GM20000 (cell line): ENCODE measurements at places on chromosomes 2 and 18.

DNA sequence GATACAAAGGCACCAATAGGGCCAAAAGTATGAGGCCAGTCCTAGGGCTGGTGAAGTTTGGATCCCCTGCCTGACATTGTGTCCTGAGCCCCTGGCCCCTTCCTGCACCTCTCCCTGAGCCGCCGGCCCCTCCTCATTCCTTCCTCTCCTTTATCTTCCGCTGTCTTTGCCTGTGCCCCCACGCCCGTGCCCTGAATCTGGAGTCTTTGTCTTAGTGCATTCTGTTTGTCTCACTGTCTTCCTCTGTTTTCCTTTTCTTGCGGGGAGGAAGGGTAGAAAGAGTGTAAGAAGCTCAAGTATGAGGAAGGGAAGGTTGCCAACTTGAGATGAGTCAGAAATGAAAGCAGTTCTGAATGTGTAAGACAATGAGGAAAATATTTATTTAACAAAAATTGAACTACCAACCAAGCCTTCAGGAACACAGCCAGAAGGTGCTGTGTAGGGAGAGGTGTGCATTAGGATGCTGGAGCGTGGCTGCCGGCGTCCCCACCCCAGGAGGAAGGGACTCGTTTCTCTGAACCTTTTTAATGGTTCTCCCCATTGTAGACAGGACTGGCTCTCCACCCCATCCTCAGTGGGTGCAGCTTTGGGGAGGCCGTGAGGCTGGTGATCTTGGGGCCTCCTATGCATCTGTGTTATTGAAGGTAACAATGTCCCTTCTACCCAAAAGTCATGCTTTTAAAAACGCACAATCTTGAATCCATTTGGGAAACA lies 133.1 kb downstream of the NEDD4L start:
- no peak for DNase-seq

GRCh38 chr2:9809064-9809356 lies 34.3 kb upstream of the TAF1B start:
- no peak for DNase-seq

DNA sequence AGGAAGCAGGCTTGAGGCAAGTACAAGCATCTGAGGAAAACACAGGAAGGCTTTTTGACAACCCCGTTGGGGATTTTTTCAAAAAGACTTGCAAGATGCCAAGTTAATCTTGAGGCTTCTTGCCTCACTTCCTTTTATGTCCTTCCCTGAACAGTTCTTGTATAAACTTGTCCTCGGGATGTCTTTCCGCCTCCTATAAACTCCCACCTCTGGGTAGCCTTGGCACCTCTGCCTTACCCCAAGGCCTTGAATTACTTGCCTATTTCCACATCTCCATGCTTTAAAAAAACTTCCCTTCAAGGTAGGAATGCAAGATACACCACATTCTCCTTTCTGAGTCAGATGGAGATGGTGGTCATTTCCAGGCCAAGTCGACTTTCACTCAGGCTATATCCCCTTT lies 106.4 kb upstream of the RBBP8 start:
- DNase-seq: no peak

GRCh38 chr2:3071685-3072263 lies 305.8 kb downstream of the EIPR1 start:
- DNase-seq: no peak

GRCh38 chr2:240191001-240191400 lies 50.5 kb upstream of the OTOS start:
- DNase-seq: no peak

GRCh38 chr2:128550389-128550788 lies 231.7 kb upstream of the HS6ST1 start:
- no peak for DNase-seq

DNA sequence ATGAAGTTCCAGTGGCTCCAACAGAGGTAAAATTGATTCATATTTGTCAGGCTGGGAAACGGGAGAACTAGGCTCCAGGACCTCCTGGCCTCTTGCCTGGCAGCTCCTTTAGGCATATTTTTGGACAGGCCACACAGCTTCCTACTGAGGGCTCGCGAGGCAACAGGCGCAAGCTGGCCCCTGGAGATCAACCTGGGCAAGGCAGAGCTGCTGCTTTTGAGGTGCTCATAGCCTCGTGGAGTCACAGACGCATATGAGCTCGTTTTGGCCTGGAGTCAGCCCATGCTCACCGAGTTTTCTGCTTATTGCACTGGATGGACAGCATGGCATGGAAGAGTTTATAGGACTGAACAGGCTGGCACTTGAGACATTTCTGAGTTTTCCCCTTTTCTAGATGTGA lies 97.7 kb downstream of the CAPN13 start:
- no peak for DNase-seq

DNA sequence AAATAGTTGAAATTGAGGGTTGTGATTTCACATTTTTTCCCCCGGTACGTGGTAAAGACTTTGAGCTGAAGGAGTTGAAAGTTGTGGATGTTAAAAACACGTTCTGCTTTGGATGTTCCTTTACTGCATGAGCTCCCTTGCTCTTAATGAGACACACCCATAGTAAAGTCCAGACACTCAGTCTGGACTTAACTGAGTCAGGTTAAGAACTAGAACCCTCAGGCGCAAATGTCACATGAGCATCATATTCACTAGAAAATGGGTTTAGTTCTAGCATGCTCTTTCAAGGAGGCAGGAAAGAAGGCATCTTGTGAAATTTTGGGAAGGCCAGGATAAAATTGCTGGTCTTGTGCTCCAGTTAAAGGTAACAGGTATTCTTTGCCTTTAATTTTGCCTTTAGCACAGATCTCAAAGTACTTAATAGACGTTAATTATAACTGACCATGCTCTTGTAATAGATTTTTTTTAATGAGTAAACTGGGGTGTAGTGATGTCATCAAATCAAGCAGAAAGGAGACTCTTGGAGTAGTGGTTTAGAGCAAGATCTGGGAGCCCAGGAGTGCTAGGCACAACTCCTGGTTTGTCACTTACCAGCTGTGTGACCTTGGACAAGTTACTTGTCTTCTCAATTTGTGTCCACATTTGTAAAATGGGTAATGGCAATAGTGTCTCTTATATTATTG lies 20.6 kb downstream of the ITGA6 start:
- DNase-seq: no peak

DNA sequence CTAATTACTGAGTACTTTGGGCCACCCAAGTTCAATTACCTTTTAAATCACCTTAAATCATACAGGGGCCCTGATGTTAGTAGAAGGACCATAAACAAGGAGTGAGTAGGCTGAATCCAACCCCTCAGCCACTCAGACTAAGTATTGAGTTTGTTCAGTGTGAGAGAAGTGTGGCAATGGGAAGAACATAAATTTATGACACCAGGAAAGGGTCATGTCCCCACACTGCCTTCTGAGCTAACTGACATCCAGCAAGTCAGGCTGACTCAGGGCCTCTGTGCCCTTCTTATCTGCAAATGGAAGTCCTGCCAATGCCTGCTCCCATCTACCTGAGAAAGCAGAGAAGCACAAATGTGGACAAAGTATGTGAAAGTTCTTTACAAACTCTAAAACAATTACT lies 12.9 kb downstream of the PLEKHM3 start:
- DNase-seq: no peak

DNA sequence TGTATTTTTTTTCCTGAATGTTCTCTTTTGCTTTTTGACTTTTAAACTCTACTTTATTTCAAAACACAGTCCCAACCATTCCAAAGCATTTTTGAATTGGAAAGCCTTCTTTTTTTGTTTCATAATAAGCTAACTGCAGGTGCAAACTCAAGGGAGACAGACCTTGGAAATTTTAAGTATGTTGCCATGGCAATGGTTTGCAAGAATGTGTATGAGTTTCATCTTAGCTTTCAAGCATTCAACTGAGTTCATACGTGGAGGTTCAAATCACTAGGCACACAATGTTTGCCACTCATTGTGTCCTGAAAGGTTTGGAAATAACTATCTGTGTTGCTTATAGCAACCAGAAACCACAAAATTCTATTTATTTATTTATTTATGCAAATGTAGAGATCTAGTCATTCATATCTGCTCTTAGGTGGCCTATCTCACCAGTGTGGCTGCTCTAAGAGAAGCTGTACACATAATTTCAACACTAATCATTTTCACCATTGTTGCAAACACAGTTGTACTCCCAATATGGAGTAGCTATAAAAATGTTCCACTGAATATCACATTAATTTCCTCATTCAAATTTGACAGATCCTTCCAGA lies 805.7 kb upstream of the FSHR start:
- DNase-seq: no peak

DNA sequence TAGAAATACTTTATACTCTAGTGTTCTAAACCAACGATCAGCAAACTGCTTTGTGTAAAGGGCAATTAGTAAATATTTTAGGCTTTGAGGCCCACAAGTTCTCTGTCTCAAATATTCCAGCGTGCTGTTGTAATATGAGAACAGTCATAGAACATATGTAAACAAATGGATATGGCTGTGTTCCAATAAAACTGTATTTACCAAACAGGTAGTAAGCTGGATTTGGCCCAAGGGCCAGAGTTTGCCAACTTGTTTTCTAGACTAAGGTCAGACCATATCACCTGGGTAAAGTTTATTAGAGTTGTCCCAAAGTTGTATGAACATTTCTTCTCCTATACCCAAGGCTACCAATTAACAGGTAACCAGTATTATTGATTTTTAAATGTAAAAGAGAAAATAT lies 303.2 kb upstream of the MC4R start:
- no peak for DNase-seq

GRCh38 chr18:73962256-73962655 lies 185.4 kb downstream of the FBXO15 start:
- DNase-seq: no peak

GRCh38 chr2:8598295-8599165 lies 83.3 kb upstream of the ID2 start:
- no peak for DNase-seq

DNA sequence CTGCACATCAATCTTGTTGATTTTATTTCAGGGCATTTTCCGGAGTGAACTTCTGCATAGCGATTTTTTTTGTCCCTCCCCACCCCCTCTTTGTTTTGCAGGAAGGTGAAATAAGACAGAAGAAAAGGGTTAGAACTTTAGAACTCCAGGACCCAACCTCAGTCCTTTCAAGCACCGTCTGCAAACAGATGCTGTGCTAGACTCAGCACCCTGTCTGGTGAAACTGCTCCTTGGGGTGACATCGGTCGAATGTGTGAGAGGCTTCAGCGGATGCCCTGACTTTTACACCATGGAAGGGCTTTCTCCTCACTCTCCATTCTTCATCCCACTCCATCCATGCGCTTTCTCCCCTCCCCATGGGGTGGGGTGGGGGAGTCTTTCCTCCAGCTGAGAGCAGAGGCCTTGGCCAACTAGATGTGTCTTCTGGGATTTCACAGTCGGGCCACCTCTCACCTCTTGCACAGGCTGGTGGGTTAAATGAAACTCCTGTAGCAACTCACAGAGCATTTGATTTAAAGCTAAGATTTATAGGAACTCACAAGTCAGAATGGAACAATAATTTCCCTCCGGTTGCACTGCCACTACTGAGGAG lies 43.3 kb upstream of the EDAR start:
- DNase-seq: no peak

DNA sequence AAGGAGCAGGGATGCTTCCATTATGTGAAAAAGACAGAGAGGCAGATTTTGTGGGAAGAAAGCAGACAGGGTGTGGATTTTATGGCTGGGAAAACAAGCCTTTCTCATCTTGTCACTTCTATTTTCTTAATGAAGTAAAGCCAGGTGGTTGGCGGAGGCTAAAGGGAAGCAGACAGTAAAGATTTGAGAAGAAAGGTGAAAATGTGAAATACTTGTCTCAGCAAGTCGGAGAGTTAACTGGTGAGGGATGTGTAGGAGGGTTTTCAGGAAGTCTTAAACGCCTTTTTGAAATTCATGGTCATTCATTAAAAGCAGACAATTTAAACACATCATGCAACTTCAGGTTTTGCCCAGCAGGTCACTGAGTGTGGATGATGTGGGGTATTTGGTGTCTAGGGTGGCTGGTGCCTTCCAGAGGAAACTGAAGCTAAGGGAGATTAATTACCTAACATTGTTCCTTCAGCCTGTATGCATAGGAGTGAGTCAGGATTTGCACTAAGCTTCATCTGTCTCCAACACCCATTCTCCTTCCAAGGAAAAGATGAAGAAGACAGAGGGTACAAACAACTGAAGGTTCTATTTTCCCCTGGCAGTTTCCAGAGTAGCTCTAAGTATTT lies 20.7 kb downstream of the SLC14A2 start:
- no peak for DNase-seq

GRCh38 chr18:3869848-3870247 lies 419.9 kb downstream of the TGIF1 start:
- DNase-seq: no peak

DNA sequence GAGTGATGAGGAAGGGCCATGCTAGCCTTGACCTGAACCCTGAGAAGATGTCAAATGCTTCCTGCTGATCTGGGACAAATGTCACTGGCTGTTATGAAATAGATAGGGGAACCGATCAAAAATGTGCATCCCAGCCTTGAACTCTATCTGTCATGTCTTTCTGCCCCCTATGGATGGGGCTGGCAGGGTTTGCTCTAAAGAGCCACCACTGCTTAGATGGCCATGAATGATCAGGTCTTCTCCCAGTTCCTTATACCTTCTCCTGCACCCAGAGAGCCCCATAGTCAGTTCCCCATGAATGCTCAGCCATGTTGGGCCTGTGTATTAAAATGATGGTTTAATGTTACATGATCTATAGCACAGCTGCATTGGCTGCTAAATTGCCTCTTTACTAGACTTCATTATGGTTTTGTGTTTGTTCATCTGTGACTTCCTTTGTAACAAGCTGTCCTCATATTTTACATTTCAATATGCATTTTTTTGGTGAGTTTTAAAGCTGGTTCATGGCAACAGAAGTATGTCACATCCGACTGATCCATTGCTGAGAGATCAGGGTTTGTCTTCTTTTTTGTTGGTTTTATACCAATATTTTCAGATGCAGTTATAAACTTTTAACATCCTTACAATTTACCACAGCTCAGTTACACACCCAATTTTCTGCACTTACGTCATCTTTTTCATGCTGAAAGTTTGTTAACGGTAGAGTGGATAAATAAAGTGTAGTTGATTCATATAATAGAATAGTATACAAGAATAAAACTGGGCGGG lies 56.3 kb upstream of the SMAD2 start:
- no peak for DNase-seq

- DNase-seq: no peak
Measured at GRCh38 chr2:48320742-48321141, 209.2 kb upstream of the STON1 start.

DNA sequence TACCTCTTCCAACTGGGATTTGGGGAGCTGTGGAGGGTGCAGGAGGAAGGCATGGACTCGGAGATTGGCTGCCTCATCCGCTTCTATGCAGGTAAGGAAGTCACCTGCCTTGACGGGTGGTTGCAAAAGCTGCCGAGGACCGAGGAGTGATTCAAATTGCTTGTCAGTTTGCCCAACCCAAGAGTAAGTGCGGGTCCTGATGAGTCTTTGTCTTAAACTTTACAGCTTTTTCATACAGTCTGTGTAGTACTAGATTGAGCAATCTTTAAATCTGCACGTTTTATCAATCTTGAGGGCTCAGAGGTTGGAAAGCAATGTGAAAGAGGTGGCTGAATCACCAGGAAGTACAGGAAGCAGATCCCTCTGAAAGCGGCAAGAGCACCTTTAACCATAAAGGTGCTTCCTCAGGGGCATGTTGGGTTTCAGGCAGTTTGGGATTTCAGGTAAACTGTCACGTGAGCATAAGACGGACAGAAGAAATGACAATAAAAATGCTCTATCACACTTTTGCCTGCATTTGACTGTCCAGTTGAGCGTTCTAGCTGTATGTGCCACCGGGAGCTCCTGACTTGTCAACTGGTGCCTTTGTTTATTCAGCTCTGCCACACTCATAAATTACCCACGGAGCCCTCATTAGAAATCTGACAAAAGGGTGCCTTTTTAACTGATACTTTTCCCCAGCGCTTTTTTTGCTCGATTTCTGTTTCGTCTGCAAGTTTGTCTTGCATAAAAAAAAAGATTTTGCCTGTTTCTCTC lies 2.0 kb downstream of the PHLPP1 start:
- DNase-seq: peak; percentile 41
